ENCODE measurements at places on chromosomes 1 and 21.

GRCh38 chr1:218741852-218742251, 396.7 kb downstream of the TGFB2 start:
- DNase-seq: no peak

- DNase-seq: no peak
These were observed 83.1 kb downstream of the WLS start for GRCh38 chr1:68149110-68149798.

GRCh38 chr1:64574301-64574700, 104.4 kb downstream of the CACHD1 start:
- no peak for DNase-seq

DNA sequence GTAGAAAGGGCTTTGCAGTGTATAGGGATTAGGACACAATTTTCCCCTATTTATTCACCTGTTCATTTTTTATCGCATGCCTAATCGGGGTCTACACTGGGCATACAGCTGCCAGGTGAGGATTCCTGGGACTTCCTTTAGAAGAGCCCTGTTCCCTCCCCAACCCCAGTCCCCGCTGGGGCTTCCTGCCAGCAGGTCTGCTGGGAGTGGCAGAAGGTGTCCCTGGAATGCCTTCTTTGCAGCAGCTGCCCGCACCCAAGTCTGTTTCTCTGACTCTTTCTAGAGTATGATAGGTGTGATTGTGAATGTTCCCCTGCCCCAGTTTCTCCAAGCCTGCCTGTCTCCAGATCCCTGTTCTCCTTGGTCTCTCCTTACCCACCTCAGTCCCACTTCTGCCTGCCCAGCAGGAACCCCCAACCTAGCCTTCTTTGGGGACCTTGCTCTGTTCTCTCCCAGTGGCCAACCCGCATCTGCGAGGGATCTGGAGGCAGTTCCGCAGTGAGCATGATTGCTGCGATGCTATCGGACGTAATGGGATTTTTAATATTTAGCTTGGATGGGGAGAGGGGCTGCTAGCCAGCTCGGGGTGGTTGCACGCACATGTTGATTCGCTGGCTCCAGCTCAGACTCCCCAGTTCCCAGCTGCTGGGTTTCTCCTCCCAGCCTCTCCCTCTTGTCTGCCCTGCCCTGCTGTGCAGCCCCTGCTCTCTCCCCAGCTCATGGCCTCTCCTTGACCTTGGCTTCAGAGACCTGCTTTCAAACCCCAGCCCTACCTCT, 79.8 kb downstream of the EPHB2 start:
- no peak for DNase-seq

GRCh38 chr1:234899041-234899729, 229.5 kb downstream of the TOMM20 start:
- peak; percentile 30 for DNase-seq

GRCh38 chr1:245195398-245195797, 40.6 kb downstream of the KIF26B start:
- DNase-seq: no peak

GRCh38 chr1:74652711-74653139, 20.9 kb downstream of the ERICH3 start:
- DNase-seq: no peak

GRCh38 chr1:37595440-37596181, at the start of gene GNL2:
GNL2 (minus strand) TSS chr1:37595937; CDS start chr1:37595822, 115 bp downstream.
- DNase-seq: peak; percentile 82

- no peak for DNase-seq
These were observed 17.0 kb upstream of the CD2 start for GRCh38 chr1:116737020-116737854.

DNA sequence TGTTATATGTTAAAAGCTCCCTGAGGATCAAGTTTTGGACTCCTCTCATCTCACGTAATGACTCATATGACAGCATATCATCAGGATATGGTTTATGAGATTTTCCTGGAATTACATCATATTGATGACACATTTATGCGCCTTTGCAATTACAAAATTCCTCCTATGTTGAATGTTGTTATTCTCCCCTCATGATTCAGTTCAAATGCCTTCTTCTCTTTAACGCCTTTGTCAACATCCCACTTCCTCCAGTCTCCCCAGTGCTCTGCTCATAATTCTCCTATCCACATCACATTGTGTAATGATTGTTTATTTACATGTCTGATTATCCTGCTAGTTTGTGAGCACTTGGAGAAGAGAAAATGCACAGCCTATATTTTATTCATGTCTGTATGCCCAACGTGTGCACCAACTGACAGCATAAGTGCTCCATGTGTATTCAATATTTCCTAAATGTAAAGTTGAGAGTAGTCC, 80.9 kb upstream of the BACH1 start:
- no peak for DNase-seq

DNA sequence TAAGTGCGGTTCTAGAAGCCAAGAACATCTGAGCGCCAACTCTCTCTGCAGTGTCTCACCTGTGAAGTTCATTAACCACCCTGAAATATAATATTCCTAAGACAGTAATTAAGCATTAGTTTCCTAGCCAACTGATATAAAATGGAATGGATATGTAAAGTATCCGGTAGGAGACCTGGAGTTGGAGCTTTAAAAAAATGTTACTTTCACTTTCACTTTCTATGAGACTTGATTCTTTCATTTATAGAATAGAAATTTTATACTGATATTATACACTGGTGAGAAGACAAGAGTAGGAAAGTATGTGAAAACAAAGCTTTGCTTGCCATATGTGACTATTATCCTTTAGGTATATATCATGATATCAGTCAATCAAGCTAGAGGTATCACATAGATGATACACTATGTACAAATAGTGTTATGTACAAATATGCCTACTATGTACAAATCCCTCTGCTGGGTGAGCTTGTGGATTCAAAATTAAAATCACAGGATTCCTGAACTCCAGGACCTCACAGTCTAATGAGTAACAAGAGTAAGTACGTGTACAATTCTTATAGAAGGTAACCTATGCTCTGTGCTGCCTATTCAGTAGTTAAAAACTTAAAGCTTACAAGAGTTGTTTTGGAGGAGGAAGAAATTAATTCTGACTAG, 934.2 kb downstream of the TTLL7 start:
- DNase-seq: no peak

GRCh38 chr1:78003882-78004718, 639 bp upstream of the DNAJB4 start:
- DNase-seq: no peak

- DNase-seq: no peak
These were observed 12.7 kb upstream of the PLCH2 start for GRCh38 chr1:2463396-2463795.

DNA sequence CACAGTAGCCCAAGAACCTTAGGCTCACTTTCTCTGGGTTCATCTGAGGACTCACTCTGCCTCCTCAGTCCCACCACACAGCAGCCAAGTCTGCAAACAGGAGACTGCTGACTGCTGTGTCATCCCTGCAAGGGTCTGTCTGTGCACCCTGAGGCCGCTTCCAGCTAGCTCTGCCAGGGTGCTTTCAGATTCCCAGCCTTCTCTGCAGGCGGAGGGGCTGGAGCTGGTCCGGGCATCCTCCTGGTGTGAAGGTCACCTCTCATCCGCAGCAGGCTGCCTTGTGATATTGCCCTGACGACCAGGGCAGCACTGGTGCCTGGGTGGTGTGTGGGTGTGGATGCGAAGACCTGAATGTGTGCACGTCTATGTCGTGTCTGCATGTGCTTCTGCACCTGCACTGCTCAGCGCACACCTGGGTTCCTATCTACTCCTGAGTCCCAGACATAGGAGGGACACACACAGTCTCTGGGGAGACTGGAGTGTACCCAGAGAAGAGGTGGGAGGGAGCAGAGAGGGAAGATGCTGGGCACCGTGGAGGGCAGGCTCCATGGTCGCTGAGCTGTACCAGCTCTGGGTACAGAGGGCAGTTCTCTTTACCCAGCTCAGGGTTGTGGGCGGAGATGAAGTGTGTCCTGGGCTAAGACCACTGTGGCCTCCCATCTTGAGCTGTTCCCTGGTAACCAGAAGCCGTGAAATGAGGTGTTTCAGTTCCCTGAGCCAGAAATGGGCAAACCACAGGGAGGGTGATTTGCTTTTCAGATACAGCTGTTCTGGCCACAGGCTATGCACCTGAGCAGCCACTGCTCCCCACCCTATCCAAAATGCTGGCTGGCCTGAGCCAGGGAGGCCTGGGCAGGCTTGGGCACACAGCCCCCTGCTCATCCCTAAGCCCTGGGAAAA, 160.9 kb upstream of the CSF3R start:
- DNase-seq: no peak

All from NCI-H1417 treated with DMSO at 0.1 percent for 48 hours (cell line).